ENCODE measurements at places on chromosomes 12 and 14.

GRCh38 chr14:56143025-56143424, 24.8 kb downstream of the PELI2 start:
- H3K27ac ChIP-seq: no peak overlapping the region
- peaks cover 8% of the 10 kb centered on the region for H3K4me1 ChIP-seq
- no peak for DNase-seq
- no peaks in the 10 kb centered on the region for H3K27me3 ChIP-seq
- H3K36me3 ChIP-seq: no peaks in the 10 kb centered on the region
- no peak overlapping the region for H3K4me3 ChIP-seq

DNA sequence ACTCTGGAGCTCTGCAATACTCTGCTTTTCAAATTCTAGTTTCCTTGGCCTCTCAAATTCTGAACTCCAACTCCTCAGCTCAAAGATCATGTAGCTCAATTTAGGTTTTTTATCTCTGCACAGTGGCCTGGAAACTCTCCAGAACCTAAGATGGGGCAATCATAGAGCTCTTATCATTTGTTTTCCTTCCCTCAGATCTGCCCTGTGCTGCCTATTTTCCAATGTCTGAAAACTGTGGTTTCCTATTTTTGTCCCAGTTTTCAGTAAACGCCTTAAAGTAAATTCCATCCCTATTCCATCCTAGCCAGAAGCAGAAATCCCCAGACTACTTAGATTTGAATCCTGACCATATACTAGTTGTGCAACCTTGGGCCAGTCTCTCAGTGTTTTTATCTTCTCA, 73.2 kb downstream of the CEP83 start:
- H3K27me3 ChIP-seq: no peaks in the 10 kb centered on the region
- H3K4me1 ChIP-seq: no peaks in the 10 kb centered on the region
- H3K27ac ChIP-seq: no peak overlapping the region
- peaks cover 4% of the 10 kb centered on the region for H3K36me3 ChIP-seq
- no peak for DNase-seq
- no peak overlapping the region for H3K4me3 ChIP-seq

- H3K4me1 ChIP-seq: no peaks in the 10 kb centered on the region
- H3K27me3 ChIP-seq: no peaks in the 10 kb centered on the region
- no peak overlapping the region for H3K27ac ChIP-seq
- H3K36me3 ChIP-seq: no peaks in the 10 kb centered on the region
- no peak for DNase-seq
Observed at GRCh38 chr12:38911611-38912010, 6.2 kb upstream of the CPNE8 start.

DNA sequence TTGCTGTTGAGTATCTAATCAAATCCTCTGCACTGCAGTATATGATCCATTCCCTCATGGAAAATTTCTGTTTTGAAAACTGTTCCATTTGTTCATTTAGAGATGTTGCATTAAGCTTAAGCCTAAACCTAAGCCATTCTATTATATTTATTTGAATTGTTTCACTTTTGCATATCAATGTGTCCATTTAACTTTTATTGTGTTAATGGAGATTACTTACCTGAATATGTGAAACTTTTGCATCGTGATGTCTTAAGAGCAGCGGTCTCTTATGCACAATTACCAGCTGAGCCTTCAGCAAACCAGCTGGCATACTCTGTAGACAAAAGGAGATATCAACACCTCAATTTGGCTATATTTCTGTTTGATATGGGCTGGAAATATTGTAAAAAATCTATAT, 922.5 kb upstream of the FBXO33 start:
- H3K36me3 ChIP-seq: no peaks in the 10 kb centered on the region
- no peak for DNase-seq
- H3K27ac ChIP-seq: no peak overlapping the region

GRCh38 chr14:37791384-37792036, 196.1 kb downstream of the TTC6 start:
- peaks cover 2% of the 10 kb centered on the region for H3K4me1 ChIP-seq
- no peaks in the 10 kb centered on the region for H3K36me3 ChIP-seq
- no peak overlapping the region for H3K27ac ChIP-seq
- H3K4me3 ChIP-seq: no peak overlapping the region

GRCh38 chr12:51358496-51358895, 12.0 kb upstream of the CELA1 start:
- DNase-seq: no peak
- H3K27ac ChIP-seq: no peak overlapping the region
- no peaks in the 10 kb centered on the region for H3K36me3 ChIP-seq
- no peaks in the 10 kb centered on the region for H3K4me1 ChIP-seq
- no peaks in the 10 kb centered on the region for H3K27me3 ChIP-seq

DNA sequence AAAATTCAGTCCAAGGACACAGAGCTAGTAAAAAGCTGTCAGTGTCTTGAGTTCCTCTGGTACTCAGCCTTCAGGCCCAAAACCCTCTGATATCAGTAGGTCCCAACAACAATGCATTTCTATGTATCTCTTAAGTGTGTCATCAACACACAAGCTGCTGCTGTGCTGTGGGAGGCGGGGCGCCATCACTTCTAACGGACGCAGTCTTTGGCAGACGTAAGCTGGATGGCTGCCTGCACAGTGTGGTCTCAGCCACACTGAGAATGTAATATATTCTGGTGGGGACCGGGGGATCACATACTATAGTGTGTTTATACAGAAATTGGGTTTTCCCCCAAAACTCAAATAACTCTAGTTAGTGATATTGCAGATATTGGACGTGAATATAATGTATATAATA, 123.9 kb downstream of the SUDS3 start:
- no peak overlapping the region for H3K27ac ChIP-seq
- DNase-seq: no peak
- H3K27me3 ChIP-seq: no peaks in the 10 kb centered on the region
- H3K4me1 ChIP-seq: no peaks in the 10 kb centered on the region
- no peaks in the 10 kb centered on the region for H3K36me3 ChIP-seq
- H3K4me3 ChIP-seq: no peak overlapping the region

DNA sequence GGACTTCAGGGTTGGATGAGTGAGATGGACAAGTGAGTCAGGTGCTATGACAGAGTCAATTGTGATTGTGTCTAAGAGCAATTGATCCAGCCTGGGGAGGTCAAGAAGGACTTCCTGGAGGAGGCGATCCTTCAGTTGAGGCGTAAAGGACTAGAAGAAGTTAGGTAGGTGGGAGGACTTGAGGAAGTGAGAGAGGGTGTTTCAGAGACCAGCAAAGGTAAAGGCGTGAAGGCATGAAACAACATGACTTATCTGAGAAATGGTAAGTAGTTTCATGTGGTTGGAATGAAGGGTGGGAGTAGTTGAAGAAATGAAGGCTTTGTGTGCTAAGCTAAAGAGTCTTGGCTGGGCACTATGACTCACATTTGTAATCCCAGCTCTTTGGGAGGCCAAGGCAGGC, 48.9 kb upstream of the PPP1CC start:
- H3K4me3 ChIP-seq: no peak overlapping the region
- H3K27ac ChIP-seq: no peak overlapping the region
- no peak for DNase-seq
- no peaks in the 10 kb centered on the region for H3K27me3 ChIP-seq
